ENCODE measurements at places on chromosomes 7 and 10.

DNA sequence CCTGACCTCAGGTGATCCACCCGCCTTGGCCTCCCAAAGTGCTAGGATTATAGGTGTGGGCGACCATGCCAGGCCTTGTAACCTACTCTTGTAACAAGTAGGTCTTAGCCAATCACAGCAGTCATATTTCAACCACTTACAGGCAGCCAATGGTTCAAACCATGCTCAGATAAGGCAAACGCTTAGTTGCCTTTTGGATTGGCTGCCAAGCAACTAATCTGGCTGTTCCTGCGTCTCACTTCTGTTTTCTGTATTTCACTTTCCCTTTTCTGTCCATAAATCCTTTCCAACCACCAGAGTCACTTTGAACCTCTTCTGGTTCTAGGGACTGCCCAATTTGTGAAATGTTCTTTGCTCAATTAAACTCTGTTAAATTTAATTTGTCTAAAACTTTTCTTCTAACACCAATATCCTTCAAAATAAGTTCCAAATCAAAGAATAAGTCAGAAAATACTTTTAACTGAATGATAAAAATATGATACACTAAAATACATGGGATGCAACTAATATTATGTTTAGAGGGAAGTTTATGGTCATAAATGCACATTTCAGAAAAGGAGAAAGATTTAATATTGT, 19.1 kb upstream of the PRF1 start:
- no peak for DNase-seq

DNA sequence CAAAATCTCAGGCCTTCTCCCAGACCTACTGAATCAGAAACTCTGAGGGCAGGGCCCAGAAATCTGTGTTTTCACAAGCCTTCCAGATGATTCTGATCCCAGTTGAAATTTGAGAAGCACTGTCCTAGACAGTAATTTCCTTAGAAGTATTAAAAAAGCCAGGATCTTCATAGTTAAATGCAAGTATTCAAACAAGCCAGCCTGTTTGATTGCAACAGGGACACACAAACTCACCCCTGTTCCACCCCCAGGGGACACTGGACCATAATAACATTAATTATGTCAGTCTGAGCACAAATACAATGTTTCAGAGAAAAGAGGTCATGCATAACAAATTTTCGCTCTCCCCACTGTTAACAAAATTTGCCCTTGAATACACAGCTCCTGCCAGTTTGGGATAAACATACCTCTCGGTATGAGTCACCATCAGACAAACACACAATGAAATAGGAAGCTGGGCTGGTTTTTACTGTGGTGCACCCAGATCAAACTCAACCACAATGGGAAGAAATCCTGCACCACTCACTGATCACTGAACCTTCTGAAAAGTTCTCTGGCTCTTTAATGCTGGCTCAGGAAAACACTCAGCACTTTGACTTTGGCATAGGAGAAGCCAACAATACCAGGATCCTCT, 34.3 kb downstream of the ABLIM1 start:
- no peak for DNase-seq

DNA sequence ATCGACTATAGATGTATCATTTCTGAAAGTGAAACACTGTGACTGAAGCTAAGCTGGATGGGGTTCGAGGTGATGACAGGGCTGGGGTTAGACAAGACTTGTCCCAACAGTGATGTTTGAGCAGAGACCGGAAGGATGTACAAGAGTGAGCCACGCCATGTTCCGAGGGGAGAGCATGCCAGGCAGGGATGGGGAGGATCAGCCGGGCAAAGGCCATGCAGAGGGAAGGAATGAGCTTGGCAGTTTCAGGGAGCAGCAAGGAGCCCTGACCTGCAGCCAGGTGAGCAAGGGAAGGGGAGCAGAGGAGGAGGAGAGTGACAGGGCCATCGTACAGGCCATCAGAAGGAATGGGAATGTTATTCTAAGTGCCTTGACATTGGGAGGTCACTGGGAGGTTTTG, 114.9 kb upstream of the GPR26 start:
- no peak for DNase-seq

- DNase-seq = no peak
Observed at GRCh38 chr10:12962556-12962955, 39.0 kb downstream of the CCDC3 start.

GRCh38 chr7:30285536-30286284, 1.3 kb downstream of the ZNRF2 start:
- peak; percentile 88 for DNase-seq

DNA sequence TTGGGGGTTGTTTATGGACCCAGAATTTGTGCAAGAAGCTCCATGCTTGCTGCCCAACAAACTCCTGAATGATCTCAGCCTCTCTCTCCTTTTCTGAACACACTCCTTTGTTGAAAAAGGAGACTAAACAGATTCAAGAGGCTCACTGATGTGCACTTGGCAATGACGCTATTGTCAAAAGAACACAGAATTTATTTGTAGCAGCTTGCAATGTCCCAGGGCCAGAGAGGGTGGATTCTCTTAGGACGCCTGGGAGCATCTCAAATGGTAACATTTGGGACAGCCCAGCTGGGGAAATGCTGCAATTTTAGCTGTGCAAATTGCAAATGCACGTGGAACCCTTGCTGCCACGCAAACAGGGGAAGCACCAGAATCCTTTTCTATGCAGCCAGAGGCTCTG, 79.9 kb downstream of the GPR26 start:
- no peak for DNase-seq

DNA sequence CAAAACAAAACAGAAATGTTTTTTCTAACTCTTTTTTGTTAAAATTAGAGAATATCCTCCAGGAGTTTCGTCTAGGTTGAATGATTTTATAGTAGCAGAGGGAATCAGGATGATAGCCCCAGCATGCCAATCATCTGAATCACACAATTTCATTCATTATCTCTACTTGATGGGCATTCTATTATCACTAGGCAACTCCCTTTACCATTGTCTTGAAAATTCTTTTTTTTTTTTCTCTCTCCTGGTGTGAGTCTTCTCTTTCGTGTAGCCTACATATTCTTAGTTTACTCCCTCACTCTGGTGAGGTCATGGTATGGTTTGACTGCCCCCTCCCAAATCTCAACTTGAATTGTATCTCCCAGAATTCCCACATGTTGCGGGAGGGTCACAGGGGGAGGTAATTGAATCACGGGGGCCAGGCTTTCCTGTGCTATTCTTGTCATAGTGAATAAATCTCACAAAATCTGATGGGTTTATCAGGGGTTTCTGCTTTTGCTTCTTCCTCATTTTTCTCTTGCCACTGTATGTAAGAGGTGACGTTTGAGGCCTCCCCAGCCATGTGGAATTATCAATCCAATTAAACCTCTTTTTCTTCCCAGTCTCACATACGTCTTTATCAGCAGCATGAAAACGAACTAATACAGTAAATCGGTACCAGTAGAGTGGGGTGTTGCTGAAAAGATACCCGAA, 105.0 kb downstream of the OTUD1 start:
- DNase-seq = no peak

- DNase-seq = no peak
Observed at GRCh38 chr7:101465131-101465530, 102.5 kb downstream of the COL26A1 start.

DNA sequence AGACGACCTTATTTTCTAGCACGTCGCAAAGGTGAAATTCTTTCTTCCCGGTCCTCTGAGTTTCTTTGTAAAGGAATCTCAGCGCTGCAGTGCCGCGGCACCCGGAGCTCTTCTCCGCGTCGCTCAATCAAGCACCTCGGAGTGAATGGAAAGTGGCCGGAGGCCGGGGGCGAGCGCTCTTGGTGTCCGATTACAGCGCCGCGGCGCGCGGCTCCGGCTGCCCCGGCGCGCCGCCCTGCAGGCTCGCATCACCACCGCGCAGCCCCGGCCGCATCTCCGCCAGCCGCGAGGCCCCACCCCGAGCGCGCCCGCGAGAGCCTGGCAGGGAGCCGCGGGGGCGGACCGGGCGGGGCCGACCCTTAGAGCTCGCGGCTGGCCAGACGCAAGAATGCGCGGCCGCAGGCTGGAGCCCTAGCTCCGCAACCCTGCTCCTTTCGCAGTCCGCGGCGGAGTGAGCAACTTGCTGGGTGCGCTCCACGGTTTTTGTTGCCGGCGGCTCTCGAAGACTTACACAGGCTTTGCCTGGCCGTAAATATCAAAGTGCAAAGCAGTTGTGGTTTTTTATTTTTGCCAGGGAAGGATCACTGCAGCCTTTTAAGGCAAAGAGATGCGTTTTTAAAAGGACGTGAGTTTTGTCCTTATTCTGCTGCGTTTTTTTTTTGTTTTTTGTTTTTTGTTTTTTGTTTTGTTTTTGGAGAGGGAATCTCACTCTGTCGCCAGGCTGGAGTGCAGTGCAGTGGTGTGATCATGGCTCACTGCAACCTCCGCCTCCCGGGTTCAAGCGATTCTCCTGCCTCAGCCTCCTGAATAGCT, at the start of gene SEMA3C:
TSS of gene SEMA3C (minus strand) at position 143 of the 813 bp plus-strand sequence. CDS start 2,270 bp downstream, outside the sequence.
- DNase-seq = peak; percentile 8

DNA sequence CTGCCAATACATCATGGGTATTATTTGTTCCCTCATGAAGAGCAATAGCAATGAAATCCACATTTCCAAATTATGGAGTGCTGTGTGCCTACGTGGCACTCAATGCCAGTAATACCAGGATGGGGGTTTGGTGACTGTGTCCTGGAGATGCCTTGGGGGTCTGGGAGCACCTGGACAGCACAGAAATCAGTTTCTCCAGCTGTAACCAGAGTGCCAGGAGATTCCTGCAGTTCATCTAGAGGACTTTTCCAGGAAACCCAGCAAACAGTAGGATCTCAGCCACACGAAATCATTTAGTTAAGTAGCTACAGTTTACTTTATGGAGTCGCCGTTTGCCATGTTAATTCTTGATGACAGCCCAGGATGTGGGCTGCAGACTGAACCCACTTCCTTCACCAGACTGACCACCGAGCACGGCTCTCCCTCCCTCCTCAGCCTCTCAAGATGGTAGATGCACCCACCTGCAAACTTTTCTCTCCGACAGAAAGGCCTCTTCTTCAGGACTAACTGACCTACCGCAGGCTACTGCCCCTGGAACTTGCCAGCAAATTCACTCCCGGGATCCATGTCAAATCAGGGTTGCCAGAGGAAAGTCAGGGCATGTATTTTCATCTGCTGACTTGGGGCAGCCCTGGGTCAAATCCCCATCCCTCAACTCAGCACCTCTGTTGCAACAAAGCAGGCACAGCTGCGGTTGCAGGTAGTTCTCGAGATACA, 30.3 kb downstream of the MKI67 start:
- peak; percentile 31 for DNase-seq

GRCh38 chr10:93465806-93466675, 16.1 kb downstream of the MYOF start:
- DNase-seq = no peak

DNA sequence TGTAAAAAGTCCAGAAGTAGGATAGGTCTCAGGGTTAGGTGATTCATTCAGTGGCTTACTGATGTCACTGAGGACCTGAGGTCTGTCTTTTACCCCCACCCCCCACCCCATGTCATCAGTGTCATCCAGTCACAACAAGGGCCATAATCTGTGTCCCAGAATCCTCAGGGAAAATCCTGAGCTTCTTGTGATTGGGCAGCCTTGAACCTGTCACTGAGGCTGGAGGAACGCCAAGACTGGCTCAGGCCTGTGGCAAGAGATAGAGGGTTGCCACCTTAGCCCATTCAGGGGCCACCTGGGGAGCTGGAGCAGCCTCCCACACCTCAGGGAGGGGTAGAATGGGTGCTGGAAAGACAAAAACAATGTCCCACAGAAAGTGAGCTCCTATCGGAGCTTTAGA, 29.7 kb downstream of the NUB1 start:
- no peak for DNase-seq

DNA sequence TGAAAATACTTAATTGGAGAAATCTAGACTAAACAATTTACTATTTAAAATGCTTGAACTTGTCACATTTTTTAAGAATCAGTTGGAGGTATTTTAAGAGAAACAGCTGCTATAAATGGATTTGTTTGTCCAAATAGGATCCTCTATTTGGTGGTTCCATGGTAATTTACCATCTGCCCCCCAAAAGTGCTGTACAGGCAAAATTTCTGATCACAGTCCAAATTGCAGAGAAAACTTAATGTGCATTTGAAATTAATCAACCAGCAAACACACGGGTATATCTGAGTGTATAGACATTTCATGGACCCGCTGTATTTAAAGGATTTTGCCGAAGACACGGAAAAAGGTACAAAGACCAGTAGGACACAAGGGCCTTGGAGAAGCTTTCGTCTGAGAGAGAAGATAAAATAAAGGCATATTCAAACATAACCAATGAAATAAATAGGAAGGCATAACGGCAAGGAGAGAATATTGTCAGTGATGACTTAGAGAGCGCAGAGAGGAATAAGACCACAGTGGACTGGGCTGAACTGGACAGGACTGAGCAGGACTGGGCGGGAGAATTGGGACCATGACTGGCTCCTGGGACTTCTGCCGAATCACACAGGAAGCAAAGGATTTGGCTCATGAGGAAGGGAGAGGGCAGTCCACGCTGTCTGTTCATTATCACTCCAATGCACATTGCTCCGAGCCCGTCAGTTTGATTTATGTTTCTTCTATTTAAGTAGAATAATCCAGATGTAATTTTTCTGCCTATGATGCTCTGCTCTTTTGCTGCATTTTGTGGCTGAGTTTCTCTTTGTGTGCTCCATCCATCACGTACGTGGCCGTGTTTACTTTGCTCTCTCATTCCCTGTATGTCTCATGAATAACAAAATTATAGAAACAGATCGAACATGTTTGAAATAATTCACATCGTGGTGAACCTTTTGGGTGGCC, 112.8 kb downstream of the PRLHR start:
- DNase-seq = no peak

- peak; percentile 65 for DNase-seq
Observed at GRCh38 chr10:127878475-127879055, 14.2 kb downstream of the CLRN3 start.

DNA sequence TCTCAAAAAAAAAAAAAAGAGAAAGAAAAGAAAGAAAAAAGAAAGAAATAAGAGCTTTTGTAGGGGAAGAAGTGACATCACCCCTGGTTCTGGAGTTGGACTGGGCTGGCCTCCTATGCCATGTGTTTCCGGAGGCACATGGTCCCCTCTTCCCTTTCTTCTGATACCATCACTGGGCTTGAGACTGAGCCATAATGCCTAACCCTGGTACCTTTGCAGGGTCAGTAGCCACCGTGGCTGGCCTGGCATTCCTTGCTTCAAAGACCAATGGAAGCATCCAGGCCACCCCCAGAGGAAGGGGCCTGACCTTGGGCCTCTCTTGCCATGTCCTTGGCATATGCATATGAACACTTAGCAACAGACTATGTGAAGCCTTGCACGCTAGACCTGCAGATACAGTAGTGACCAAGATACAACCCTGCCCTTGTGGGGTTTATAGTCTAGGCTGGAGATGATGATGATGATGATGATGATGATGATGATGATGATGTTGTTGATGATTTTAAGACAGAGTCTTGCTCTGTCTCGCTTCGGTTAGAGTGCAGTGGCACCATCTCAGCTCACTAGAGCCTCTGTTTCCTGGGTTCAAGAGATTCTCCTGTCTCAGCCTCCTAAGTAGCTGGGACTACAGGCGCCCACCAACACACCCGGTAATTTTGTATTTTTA, 31.8 kb downstream of the SUFU start:
- no peak for DNase-seq

GRCh38 chr7:787332-788240, 44.7 kb upstream of the SUN1 start:
- no peak for DNase-seq

- DNase-seq = peak; percentile 93
Observed at GRCh38 chr7:155206318-155207020, 91.2 kb upstream of the INSIG1 start.

- DNase-seq = no peak
Observed at GRCh38 chr7:18408461-18408860, 87.1 kb upstream of the HDAC9 start.

All from activated CD4-positive, alpha-beta T cell treated with anti-CD3 and anti-CD28 coated beads, Interleukin-2, Interleukin-4, amounts not matched to agents 100 ng/mL and 50 ng/mL, durations not matched to agents 16 hours and 8 hours (primary cell).